Gastroesophageal sphincter (tissue), 4 donors: ENCODE measurements at places on chromosomes 2 and 18. TPM values are rescaled to one million over a fixed set of nuclear protein-coding genes. Genes with fewer than 3 reads are reported as not detected.
A peak's percentile ranks its signal among the peaks of the same experiment; 100 is the strongest.

Gene EML6
- total RNA-seq = 1.5 TPM

GRCh38 chr2:62774555-62775366 lies 69.2 kb downstream of the EHBP1 start:
- no peak overlapping the region for H3K27ac ChIP-seq
- peaks cover 2% of the 10 kb centered on the region for H3K4me1 ChIP-seq
- no peak overlapping the region for H3K4me3 ChIP-seq
- H3K27me3 ChIP-seq = no peaks in the 10 kb centered on the region

DNA sequence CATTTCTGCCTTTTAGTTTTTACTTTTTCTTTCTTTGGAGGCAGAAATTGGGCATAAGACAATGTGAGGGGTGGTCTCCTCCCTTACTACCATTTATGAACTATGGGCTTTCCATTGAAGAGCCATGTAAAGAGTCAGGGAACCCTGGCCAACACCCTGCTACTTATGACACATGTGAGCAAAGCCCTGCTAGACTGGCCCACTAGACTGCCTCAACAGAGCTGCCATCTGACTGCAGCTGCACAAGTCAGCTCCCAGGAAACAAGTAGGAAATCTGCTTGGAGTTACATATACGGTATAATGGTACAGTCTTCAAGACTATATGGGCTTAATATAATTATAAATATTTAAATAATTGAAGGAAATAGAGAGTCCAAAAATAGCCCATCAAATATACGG lies 816.8 kb downstream of the TRIB2 start:
- H3K36me3 ChIP-seq = no peaks in the 10 kb centered on the region
- no peak overlapping the region for H3K4me3 ChIP-seq
- H3K4me1 ChIP-seq = no peaks in the 10 kb centered on the region
- no peak for ATAC-seq
- no peak overlapping the region for H3K27ac ChIP-seq
- H3K27me3 ChIP-seq = no peaks in the 10 kb centered on the region

DNA sequence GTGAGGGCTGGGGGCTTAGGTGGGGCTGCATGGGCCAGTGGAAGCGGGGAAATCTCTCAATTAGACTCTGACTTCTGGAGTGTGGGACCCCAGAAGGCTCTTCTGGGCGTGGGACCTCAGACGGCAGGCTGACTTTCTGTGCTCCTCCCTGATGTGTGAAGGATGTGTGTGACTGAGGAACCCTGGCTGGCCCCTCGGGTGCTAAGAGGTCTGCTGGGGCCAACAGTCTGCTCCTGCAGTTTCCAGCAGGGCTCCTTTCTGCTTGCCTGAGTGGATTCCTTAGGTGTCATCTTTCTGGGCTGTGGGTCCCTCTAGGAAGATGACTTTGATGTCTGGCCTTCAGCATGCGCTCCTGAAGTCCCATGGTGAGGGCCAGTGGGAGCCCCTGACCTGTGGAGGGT lies 167.5 kb downstream of the DYSF start:
- H3K27me3 ChIP-seq = no peaks in the 10 kb centered on the region
- no peak overlapping the region for H3K27ac ChIP-seq
- H3K4me3 ChIP-seq = no peak overlapping the region
- H3K36me3 ChIP-seq = no peaks in the 10 kb centered on the region
- no peak for ATAC-seq
- no peaks in the 10 kb centered on the region for H3K4me1 ChIP-seq

Gene ERFE
- total RNA-seq = 0.94 TPM

Gene DSG2
- total RNA-seq = 1.8 TPM

DNA sequence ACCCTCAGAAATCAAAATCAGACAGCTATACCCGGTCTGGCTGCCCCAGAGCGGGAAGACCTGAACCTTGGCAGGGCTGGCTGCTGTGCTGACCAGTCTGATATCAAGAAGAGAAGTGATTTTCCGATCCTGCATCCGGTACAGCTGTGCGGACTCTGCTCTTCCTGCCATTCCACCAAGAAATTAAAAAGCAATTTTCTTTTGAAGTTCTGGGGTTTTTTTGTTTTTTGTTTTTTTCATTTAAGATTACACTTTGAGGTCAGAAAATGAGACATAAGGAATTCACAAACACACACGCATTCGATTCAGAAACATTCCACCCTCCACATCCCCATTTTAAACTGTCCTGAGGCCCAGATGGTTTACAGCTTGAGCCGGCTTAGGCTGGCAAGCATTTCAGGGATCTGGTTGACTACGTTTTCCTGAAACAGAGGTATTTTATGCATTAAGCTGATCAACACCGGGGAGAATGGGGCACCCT lies 156.5 kb downstream of the COL6A3 start:
- H3K4me3 ChIP-seq = no peak overlapping the region
- no peaks in the 10 kb centered on the region for H3K36me3 ChIP-seq
- peak overlapping the region; percentile 42 for H3K27ac ChIP-seq
- H3K4me1 ChIP-seq = peaks cover 32% of the 10 kb centered on the region

GRCh38 chr2:25215948-25216679 lies 47.7 kb upstream of the POMC start:
- H3K36me3 ChIP-seq = no peaks in the 10 kb centered on the region
- H3K27me3 ChIP-seq = no peaks in the 10 kb centered on the region
- H3K27ac ChIP-seq = peak overlapping the region; percentile 74
- peaks cover 6% of the 10 kb centered on the region for H3K4me1 ChIP-seq

Gene SETBP1
- total RNA-seq = 57.2 TPM

- peaks cover 11% of the 10 kb centered on the region for H3K27me3 ChIP-seq
- no peaks in the 10 kb centered on the region for H3K36me3 ChIP-seq
- H3K27ac ChIP-seq = no peak overlapping the region
- ATAC-seq = no peak
- H3K4me3 ChIP-seq = no peak overlapping the region
- no peaks in the 10 kb centered on the region for H3K4me1 ChIP-seq
Measured at GRCh38 chr2:170122883-170123547, 54.9 kb upstream of the MYO3B start.

Gene NOL4
- total RNA-seq = 0.08 TPM

- no peaks in the 10 kb centered on the region for H3K4me1 ChIP-seq
- no peaks in the 10 kb centered on the region for H3K36me3 ChIP-seq
- ATAC-seq = no peak
- no peak overlapping the region for H3K4me3 ChIP-seq
- H3K27ac ChIP-seq = no peak overlapping the region
Measured at GRCh38 chr2:60303680-60304079, 249.8 kb downstream of the BCL11A start.

DNA sequence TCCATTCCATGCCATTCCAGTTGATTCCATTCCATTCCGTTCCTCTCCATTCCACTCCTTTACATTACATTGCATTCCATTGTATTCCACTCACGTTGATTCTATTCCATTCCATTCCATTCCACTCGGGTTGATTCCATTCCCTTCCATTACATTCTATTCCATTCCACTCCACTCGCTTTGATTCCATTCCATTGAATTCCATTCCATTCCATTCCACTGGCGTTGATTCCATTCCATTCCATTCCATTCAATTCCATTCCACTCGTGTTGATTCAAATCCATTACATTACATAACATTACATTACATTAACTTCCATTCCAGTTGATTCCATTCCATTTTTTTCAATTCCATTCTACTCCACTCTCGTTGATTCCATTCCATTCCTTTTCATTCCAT lies 1142.8 kb downstream of the RPIA start:
- H3K4me1 ChIP-seq = no peaks in the 10 kb centered on the region
- ATAC-seq = no peak
- H3K36me3 ChIP-seq = no peaks in the 10 kb centered on the region
- no peak overlapping the region for H3K4me3 ChIP-seq
- no peaks in the 10 kb centered on the region for H3K27me3 ChIP-seq

DNA sequence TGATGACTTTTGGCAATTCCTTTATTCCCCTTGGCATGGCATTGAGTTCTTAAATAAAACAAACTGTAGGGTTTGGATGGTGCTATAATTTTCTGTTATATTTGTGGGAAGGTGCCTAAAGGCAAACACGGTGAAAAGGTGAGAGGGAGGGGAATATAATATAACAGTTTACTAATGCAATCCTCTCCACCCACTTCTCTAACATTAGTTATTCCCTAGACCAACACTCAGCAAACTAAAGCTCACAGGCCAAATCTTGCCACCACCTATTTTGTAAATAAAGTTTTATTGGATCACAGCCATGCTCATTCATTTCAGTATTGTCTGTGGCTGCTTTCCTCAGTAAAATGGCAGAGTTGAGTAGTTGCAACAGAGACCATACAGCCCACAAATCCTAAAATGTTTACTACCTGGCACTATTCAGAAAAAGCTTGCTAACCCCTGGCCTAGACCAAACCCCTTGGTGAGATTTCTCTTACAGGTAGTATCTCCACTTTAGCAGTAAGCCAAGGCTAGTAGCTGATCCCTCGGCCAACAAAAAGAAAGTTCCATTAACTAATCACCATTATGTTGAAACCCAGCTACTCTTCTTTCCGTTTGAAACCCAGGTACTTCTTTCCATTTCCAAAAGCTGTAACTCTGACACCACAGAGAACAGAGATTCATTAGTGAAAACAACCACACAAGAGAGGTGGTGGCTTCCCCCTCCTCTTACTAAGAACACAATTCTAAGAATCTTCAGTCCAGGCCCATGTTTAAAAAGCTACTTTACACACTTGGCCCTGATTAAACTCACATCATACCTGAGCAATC lies 136.1 kb upstream of the CHAC2 start:
- no peaks in the 10 kb centered on the region for H3K36me3 ChIP-seq
- H3K27me3 ChIP-seq = no peaks in the 10 kb centered on the region
- ATAC-seq = no peak
- no peak overlapping the region for H3K27ac ChIP-seq
- no peaks in the 10 kb centered on the region for H3K4me1 ChIP-seq

Gene RBM43
- 5.1 TPM for total RNA-seq

Gene SPP2
- not detected for total RNA-seq

- ATAC-seq = no peak
- peaks cover 16% of the 10 kb centered on the region for H3K4me1 ChIP-seq
- H3K27ac ChIP-seq = no peak overlapping the region
- H3K36me3 ChIP-seq = no peaks in the 10 kb centered on the region
- no peaks in the 10 kb centered on the region for H3K27me3 ChIP-seq
Measured at GRCh38 chr2:170586571-170587095, 128.5 kb upstream of the SP5 start.

DNA sequence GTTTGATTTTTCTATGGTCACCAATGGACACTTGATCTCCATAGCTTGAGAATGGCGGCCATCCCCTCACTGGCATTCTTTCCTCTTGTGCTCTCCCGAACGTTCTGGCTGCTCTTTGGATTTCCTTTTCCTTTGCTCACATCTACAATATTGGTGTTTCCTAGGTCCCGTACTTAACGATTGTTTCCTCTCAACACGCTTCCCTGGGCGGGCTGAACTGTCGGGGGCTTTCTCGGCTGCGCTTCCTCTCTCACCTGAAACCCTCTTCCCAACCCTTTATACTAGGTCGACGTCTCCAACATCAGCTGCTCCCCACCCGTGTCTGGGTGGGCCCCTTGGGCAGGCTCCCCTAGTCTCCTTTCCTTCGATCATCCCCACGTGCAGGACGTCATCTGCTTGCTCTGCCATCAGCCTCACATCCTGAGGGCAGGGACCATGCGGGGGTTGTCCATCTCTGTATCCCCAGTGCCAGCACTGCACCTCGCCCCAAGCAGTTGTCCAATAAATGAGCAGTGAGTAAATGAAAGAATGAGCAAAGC lies 634 bp upstream of the DIS3L2 start:
- H3K4me1 ChIP-seq = no peaks in the 10 kb centered on the region
- H3K4me3 ChIP-seq = peak overlapping the region; percentile 90
- no peak for ATAC-seq
- H3K27me3 ChIP-seq = peaks cover 6% of the 10 kb centered on the region
- no peaks in the 10 kb centered on the region for H3K36me3 ChIP-seq

GRCh38 chr2:64251497-64252250 lies 107.5 kb upstream of the PELI1 start:
- H3K27me3 ChIP-seq = no peaks in the 10 kb centered on the region
- H3K36me3 ChIP-seq = no peaks in the 10 kb centered on the region
- no peak overlapping the region for H3K27ac ChIP-seq
- H3K4me1 ChIP-seq = peaks cover 11% of the 10 kb centered on the region
- ATAC-seq = no peak

DNA sequence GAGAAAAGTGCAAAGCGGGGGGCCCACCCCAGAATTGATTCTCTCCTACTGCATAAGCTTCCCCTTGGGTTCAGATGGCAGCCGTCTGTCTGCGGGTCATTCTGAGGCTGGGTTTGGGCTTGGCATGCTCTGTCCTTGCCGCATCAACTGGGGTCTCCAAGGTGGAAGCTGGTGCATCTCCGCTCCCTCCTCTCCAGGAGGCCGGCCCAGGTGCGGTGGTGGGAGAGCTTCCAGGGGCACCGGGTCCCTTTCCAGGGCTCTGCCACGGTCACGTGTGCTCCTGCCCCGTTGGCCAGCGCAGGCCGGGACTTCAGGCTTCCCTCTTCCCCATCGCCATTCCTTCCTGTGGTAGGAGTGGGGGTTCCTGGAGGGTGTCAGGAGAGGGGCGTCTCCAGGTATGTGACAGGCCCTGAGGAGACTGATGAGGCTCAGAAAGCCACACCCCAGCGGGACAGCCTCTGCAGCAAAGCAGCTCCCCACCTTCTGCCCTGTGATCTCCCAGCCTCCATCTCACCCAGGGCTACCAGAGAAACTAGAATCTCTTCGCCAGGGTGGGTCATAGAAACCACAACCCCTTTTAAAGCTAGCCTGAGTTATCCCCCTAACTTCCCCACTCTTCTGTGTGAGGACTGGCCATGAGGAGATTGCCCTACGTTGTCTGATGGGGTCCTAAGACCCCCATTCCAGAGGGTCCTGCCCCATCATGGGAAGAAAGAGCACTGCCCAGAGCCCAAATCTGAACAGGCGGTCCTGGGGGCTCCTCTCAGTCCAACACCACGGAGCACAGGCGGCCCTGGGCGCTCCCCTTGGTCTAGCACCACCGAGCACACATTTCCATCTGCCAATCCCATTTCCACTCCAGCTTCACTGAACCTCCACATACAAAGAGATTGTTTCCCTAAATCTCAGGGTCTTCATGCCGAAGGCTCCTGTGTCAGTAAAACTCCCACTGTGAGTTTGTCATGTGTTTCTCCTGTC lies 76.6 kb downstream of the SLC66A2 start:
- H3K27me3 ChIP-seq = peaks cover 76% of the 10 kb centered on the region
- no peak overlapping the region for H3K27ac ChIP-seq
- no peaks in the 10 kb centered on the region for H3K4me1 ChIP-seq
- no peaks in the 10 kb centered on the region for H3K36me3 ChIP-seq
- no peak for ATAC-seq
- H3K4me3 ChIP-seq = no peak overlapping the region

DNA sequence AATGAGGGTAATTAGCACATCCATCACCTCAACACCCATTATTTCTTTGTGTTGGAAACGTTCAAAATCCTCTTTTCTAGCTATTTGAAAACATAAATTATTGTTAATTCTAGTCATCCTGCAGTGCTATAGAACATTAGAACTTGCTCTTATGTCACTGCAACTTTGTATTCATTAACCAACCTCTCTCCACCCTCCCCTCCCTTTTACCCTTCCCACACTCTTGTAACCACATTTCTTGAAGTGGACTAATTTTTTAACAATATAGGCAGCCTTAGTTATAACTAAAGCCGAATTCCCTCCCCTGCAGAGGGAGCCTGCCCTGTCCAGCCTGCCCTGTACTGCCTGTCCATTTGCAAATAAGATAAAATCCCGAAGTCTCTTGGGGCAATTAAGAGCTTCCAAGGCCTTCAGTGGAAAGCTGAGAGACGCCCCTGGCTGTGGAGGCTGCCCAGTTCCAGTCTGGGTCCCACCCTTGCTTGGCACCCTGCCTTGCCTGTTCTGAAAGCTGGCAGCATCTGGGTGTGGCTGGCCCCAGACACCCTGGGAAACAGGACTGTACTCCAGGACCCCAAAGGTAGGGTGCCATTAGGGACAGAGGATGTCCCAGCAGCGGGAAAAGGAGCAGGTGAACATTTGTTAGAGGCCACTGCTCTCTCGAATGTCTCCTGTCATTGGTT lies 65.1 kb downstream of the MEX3C start:
- peaks cover 7% of the 10 kb centered on the region for H3K27me3 ChIP-seq
- H3K4me3 ChIP-seq = no peak overlapping the region
- H3K36me3 ChIP-seq = no peaks in the 10 kb centered on the region
- H3K4me1 ChIP-seq = no peaks in the 10 kb centered on the region
- no peak for ATAC-seq
